ENCODE measurements at places on chromosomes 3 and 15.
A peak's percentile ranks its signal among the peaks of the same experiment; 100 is the strongest.

DNA sequence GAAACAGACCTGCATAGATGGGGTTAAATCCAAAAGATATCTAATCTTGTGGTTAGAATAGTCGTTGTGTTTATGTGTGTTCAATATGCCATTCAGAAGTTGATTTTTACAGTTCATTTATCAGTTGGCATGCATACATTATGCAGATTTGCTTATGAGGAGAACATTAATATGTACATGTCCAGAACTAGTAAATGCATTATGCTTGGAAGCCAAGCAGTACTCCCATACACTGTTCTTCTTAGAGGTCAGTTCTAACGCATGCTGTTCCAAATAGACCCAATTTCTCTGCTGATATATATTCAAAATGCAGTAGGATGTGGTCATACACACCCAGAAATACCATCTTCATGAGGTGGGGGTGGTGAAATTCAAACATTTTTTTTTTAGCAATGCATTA is 956 bp downstream of the FGF12 start:
- DNase-seq, result no peak

DNA sequence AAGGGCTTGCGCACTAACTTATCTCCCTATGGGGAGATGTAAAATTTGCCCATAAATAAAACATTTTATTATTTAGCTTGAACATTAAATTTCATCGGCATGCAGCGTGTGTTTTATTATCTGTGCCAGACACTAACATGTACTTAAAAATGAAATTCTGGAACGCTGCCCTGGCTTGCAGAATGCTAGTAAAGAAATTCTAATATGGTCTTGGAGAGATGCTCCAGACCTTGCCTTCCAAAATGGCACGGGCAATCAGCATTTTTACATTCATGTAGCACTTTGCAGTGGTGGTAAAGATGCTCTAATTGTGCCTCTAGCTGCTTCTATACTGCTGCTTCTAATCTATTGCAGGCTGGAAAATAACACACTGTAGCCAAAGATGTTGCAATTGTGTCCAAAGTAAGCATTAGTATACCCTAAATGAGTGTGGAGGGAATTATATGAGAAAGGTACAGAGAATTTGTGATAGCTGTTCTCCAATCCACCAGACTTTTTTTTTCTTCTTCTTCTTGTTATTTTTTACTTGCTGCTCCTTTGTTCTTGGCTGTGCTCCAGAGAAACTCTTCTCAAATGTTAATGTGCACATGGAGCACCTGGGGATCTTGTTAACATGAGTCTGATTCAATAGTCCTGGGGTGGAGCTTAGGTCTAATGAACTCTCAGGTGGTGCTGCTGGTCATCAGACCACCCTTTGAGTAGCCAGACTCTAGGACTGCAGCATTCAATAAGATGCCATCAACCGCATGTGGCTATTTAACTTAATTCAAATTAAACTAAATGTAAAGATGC is 47.3 kb downstream of the CRABP1 start:
- DNase-seq, result no peak

DNA sequence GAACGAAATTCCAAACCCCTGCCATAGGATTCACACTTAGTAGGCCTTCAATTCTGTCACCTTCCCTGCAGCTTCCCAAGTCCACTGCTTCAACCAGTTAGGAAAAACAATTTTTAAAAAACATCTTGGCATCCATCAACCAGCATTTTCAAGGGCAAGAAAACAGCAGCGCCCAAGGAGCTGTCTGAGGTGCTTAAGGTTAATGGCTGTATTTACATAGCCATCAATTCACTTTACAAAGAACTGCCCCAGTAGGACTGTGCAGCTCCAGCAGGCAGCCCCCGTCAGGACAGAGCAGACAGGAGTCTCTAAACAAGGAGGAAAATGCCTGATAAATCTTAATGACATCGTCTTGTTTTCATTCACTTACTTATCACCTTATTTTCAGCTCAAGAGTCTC is 13.3 kb downstream of the TAFA4 start:
- DNase-seq, result no peak

- no peak for DNase-seq
Observed at GRCh38 chr3:116927918-116928317, 218.3 kb downstream of the TUSC7 start.

DNA sequence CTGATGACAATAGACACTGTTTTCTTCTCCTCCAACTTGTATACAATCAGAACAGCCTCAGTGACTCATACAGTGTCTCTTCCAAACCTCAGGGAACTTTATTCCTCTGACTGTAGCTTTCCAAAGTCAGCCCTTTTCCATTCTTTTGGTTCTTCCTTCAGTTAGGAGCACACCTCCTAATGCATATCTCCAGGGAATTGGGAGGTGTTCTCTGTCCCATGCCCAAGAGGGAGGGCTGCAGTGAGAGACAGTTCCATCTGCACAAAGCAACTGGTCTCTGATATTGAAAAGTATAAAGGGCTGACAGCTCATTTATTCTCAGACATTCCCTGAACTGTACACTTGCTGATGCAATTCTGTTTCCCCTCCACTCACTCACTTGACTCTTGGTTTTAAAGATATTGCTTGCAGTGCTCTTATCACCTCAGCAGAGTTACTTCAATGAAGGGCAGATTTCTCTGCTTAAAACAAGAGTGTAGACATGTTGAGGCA is 337.8 kb upstream of the TBC1D5 start:
- DNase-seq, result no peak

GRCh38 chr3:30622047-30622545 is 15.7 kb downstream of the TGFBR2 start:
- no peak for DNase-seq

- peak; percentile 15 for DNase-seq
Observed at GRCh38 chr3:183252973-183253527, at the start of gene B3GNT5. TSS of gene B3GNT5 (plus strand) at chr3:183253253. CDS start at chr3:183269799, 16,546 bp downstream.

DNA sequence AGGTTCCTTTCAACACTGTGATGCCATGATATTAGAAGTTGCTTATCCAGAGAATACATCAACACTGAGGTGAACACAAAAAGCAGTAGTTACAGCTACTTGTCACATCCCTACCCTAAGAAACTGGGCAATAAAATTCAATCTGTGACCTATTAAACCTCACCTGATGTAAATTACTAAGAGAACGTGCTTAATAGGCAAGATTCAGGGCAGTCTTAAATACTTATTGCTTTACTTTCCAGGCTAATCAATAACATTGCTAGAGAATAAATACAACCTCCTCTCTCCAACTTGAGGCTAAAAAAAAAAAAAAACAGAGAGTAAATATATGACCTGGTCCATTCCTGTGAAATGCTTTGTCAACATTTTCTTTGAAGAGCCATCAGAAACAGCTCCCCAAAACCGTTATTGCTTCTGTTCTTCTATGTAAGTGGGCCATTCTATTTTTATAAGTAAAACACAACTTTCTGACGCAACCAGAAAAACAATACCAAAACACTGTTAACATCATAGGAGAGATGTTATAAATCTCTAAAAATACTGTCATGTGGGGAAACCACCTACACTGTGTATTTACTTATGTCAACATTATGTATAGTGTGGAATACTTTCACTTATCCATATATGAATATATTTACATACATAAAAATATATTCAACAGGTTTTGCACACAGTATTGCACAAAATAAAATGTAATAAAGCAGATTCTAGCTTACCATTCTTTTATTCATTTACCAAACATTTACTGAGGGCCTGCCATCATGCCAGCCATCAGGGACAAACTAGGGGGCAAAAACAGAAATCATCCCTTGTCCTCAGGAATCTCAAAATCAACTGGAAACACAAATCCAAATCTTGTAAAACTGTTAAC is 2.7 kb downstream of the NKIRAS1 start:
- DNase-seq, result no peak

- no peak for DNase-seq
Observed at GRCh38 chr15:49255966-49256759, 86.1 kb downstream of the GALK2 start.

- DNase-seq, result no peak
Observed at GRCh38 chr3:159978353-159978752, 10.3 kb upstream of the IL12A start.

DNA sequence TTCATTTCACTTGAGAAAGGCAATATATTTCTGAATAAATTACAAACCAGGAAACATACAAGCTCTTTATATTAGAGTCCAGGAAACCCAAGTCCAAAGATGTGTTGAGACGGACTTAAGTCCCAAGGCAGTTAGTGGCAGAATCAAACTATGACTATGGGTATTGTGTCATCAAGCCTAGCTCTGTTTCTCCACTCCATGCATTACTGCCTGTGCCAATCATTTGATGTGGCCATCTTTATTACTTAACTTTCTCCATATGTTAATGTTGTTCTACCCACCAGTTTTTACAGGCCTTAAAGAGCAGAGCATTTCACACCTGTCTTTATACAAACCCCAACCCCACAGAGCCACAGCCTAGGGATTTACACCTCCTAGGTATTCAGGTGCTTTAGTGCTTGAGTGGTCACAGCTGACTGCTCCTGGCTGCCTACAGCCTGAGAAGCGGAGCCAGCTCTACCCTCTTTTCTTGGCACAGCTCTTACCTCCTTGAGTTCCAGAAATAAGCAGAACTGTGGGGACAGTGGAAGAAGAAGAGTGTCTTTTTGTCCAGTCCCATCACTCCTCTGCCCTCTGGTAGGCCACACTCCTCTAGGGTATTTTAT is 92.1 kb downstream of the DTWD1 start:
- no peak for DNase-seq

- no peak for DNase-seq
Observed at GRCh38 chr3:16936676-16937230, 52.0 kb downstream of the PLCL2 start.

DNA sequence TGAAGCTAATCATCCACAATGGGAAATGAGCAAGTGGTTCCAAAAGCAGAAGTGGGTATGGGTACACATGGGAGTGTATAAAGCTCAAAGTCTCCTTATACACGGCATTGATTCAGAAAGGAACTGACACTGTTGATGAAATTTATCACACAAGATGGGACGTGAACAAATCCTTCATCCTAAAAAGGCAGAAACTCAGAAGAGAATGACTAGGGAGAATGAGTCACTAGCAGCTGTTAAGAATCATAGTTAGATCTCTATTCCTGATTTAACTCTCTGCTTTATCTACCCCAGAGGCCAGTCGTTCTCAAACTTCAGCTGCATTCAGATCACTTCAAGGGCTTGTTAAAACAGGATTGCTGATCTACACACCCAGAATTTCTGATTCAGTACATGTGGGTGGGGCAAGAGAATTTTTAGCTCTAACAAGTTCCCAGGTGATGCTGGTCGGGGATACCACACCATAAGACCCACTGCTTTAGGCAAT is 97.7 kb upstream of the PHLDB2 start:
- DNase-seq, result no peak

GRCh38 chr3:25910997-25911396 is 121.1 kb downstream of the OXSM start:
- peak; percentile 9 for DNase-seq

- no peak for DNase-seq
Observed at GRCh38 chr3:145182196-145182911, 978.6 kb downstream of the PLOD2 start.

DNA sequence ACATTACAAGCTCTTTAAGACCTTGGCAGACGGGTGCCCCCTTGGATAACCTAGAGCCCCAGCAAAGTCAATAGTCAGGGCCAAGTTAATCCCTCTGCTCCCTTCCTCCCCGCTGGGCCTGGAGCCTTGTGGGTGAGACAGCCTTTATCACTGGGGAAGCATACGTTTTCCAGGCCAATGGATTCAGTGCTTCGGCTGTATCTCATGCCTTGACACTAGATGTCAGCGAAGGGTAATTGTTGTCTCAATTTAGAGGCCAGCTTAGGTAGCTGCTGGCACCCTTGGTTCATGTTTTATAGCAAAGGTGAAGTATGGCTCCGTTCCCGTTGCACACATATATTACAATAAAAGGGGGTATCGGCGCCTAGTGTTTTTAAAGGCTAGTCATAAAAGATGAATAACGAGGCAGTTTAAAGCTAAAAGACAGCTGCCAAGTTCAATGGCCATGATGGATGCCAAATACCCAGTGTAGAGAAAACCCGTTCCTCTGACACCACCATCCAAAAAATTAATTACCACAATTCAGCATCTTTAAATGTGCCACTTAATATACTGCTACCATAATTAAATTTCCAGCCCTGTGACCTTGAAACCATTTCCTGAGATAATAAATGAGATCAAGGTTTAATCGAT is 52.3 kb upstream of the BNIP2 start:
- DNase-seq, result no peak

GRCh38 chr15:67550522-67550921 is 8.0 kb downstream of the MAP2K5 start:
- no peak for DNase-seq

- no peak for DNase-seq
Observed at GRCh38 chr3:141878326-141878725, 1.9 kb downstream of the ATP1B3 start.

GRCh38 chr3:134918441-134918840 is 123.4 kb downstream of the EPHB1 start:
- no peak for DNase-seq

DNA sequence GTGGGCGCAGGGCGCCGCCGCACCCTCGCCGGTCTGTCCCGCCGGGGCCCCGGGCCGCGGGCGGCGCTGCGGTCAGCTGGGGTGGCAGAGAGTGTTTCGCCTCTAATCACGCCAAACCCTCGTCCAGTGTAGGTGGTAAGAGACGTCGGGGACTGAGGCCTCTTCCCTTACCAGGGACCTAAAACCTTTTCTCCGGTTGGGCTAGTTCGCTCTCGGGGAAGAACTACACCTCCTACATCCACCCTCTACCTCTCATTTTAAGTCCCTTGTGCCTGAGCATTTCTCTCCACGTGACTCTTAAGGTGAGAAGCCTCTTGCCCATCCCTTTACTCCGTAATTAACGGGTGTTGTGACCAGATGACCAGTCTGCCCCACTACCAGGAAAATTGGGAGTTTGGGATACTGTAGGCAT is 520 bp downstream of the TMEM42 start:
- DNase-seq, result no peak

DNA sequence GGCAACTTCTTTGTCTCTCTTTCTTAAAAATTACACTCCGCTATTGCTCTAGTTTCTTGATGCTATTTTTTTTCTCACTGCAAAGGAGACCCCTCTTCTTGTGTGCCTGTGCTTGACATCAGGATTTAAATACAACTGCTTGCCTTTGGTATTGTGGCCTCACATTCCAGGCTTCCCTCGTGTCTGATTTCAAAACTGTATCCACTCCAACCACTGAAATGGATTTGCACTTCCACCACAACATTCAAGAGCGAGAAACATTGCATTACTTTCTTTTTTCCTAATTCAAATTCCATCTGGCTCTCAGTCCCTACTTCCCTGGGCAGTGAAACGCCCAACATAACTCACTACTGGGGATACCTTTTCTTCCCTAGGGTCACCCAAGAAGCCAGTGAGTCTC is 50.4 kb upstream of the PXYLP1 start:
- no peak for DNase-seq

- no peak for DNase-seq
Observed at GRCh38 chr3:71498543-71498942, 85.0 kb downstream of the FOXP1 start.
